ENCODE measurements at places on chromosomes 5 and 9.

GRCh38 chr5:124583469-124584350, 162.7 kb downstream of the ZNF608 start:
- DNase-seq: no peak

DNA sequence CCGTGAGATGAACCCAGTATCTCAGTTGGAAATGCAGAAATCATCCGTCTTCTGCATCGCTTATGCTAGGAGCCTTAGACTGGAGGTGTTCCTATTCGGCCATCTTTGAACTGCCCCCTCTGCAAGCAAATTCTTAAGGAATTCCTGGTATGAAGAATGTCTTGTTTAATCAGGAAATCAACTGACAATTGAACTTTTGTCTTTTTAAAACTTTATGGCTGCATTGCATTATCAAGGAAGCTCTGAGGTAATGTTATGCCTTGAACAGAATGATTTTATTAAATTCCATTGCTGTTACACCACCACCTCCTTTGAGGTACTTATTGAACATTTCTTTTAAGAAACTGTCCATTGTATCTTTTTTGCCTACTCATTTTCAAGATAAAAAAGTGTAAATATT, 1915.7 kb upstream of the CDH9 start:
- no peak for DNase-seq

- DNase-seq: no peak
These were observed 180.0 kb downstream of the KIF4B start for GRCh38 chr5:155193483-155194107.

GRCh38 chr9:3929345-3930047, 370.4 kb downstream of the GLIS3 start:
- DNase-seq: no peak

GRCh38 chr5:140112685-140113179, 1.2 kb upstream of the PURA start:
- no peak for DNase-seq

GRCh38 chr5:82849885-82850284, 227.3 kb downstream of the TMEM167A start:
- no peak for DNase-seq

- no peak for DNase-seq
These were observed 15.9 kb upstream of the RPL26L1 start for GRCh38 chr5:172943283-172943841.

GRCh38 chr5:157137691-157138090, 5.0 kb downstream of the MED7 start:
- no peak for DNase-seq

DNA sequence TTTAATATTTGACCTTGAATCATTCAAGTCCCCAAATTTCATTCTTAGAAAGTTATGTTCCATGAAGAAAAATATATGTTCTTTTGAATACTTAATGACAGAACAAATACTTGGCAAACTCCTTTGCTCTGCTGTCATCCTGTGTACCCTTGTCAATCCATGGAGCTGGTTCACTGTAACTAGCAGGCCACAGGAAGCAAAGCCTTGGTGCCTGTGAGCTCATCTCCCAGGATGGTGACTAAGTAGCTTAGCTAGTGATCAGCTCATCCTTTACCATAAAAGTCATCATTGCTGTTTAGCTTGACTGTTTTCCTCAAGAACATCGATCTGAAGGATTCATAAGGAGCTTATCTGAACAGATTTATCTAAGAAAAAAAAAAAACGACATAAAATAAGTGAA, 65.4 kb downstream of the WDR41 start:
- DNase-seq: no peak

GRCh38 chr5:98368141-98368540, 405.3 kb upstream of the RGMB start:
- DNase-seq: no peak

DNA sequence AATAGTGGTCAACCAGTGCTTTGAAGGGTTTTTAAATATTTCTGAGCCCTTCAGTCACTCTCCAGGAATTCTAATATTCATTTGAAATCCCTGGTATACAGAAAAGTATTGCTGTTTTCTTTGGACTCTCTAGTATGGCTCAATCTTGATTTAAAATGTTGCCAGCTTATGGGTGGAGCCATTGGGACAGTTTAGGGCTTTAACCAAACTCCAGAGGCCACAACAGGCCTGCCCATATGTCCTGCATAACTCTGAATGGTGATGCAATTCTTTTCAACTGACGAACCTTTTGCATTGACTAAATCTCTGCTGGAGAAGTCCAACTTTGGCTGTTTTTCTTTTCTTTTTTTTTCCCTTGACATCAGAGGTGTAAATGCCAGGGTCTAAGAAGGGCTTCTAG, 10.3 kb upstream of the ANKHD1 start:
- no peak for DNase-seq

GRCh38 chr5:158064334-158065123, 205.6 kb upstream of the CLINT1 start:
- DNase-seq: no peak

- no peak for DNase-seq
These were observed 267.1 kb downstream of the SPATA31D1 start for GRCh38 chr9:82255481-82256176.

GRCh38 chr9:15786616-15787015, 233.8 kb downstream of the CCDC171 start:
- DNase-seq: no peak

DNA sequence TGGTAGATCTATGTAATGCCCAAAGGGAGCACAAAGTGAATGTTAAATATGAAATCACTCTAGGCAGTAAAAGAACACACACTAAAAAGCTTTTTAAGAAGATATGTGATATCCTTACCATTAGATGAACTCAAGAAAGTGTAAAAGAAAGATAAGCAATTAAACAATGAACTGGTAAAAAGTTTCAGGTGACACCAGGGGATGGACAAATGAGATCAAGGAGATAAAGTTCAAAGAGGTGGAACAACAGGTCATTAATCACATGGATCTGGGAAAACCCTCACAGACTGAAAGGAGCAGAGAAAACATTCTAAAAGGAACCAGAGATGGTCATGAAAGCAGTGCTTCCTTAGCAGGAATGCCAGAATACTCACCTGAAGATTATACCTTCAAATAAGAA, 40.7 kb downstream of the LHFPL2 start:
- DNase-seq: no peak

DNA sequence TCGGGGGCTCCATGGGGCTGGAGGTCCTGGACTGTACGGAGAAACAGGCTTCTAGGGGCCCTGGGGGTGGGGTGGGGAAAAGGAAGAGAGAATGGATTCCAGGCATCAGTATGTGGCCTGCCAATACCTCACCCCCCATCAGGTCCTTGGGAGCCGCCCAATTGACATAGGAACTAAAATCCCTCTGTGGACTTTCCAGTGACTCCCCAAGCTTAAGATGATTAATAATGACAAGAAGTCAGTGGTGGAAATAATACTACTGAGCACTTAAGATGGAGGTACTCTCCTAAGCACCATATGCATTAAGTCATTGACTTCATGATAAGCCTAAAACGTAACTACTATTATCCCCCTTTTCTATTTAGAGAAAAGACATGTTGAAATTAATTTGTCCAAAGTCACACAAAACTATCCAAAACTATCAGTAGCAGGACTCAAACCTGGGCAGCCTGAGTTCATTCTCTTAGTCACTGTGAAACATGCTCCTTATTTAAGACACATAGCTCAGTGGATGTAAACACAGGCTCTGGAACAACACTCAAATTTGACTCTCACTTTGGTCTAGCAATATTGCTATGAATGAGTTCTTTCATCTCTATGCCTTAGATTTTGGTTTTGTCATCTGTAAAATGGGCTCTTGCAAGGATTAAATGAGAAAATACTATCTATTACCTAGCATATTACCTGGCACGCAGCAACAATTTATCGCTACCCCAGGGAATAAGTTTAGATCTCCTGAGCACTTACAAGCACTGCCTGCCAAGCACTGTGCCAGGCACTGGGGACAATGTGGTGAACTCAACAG, 9.5 kb downstream of the SPRY4 start:
- no peak for DNase-seq

- no peak for DNase-seq
These were observed 5.5 kb upstream of the DBN1 start for GRCh38 chr5:177478711-177479646.

GRCh38 chr9:76521244-76521681, 62.3 kb downstream of the GCNT1 start:
- no peak for DNase-seq

- DNase-seq: no peak
These were observed 65.2 kb upstream of the UBAC1 start for GRCh38 chr9:136026266-136026942.

GRCh38 chr5:81242906-81243436, 9.8 kb downstream of the CKMT2 start:
- DNase-seq: no peak

GRCh38 chr5:134018154-134018985, 13.6 kb upstream of the VDAC1 start:
- DNase-seq: no peak

DNA sequence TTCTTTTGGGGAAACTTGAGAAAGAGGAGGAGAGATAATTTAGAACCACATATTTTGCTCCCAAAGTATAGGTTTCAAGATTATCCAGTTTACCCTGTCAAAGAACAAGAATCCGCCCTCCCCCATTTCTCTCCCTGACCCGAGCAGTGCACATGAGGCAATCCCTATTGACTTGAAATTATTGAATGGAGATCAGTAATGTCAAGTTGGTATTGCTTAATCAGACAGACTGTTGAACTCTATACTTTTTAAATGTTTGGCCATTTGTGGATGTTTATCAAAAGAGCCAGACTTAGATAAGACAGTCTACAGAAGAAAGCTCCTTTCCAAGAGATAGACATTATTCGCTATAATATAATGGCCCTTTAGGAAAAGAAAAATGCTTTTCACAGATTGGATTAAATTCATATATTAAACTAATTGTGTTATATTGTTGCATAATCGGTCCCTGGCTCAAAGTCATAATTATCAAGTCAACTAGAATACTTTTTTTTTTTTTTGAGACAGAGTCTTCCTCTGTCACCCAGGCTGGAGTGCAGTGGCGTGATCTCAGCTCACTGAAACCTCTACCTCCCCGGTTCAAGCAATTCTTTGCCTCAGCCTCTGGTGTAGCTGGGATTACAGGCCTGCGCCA, 5.3 kb downstream of the SLC25A25 start:
- no peak for DNase-seq

GRCh38 chr5:30561771-30562170, 631.7 kb upstream of the CDH6 start:
- DNase-seq: no peak

GRCh38 chr5:131525805-131526204, 109.2 kb downstream of the RAPGEF6 start:
- DNase-seq: no peak

GRCh38 chr5:76816110-76816831, 2.6 kb upstream of the F2RL1 start:
- no peak for DNase-seq

DNA sequence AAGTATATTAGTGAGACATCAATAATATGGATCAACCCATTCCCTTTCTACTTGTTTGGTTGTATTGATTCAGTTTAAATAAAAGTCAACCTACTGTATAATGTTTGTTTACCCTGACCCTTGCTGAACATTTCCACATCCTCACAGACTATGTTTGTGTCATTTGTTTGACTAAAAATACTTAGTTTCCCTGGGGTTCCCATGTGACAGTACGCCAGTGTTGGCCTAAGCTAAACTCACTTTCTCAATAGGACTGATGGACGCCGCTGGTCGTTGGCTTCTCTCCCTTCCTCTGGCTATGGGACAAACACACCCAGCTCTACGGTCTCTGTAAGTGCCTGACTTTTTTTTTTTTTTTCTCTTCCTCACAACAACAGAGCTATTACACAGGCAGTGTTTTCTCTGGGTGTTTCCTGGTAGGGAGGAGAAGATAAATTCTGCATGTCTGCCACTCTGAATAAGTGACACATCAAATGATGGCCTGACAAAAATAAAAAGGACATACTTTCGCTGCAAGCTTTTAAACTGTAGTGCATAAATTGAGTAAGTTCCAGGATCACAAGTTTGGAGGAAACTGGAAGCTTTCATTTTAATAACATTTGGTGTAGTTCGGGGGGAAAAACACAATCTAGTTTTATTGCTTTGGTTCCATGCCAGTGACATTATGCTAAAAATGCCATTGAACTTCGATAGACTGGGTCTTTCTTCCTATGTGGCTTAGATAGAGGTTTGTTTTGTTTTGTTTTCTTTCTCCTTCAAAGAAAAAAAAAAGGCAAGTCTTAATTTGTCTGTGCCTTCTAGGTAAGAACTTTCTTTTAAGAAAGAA, 101.0 kb downstream of the CD180 start:
- no peak for DNase-seq

GRCh38 chr9:17013010-17013409, 121.8 kb upstream of the CNTLN start:
- DNase-seq: no peak

DNA sequence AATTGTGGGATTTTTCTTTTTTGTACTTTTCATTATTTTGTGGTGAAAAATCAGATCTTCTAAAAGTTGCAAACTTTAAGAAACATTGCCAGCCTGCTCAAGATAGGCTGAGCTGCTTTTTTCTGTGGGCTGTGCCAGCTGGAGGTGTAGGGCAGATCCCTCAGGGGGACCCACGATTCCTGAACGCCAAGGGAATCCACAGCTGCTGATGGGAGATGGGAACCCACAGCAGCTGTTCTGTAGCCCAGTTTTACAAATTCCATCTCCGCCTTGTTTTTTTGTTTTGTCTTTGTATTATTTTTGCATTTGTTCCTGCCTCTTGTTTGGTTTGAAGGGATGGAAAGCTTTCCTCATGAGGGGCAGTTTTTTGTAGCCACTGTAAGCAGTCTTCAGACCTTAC, 91.0 kb downstream of the WWC1 start:
- no peak for DNase-seq

DNA sequence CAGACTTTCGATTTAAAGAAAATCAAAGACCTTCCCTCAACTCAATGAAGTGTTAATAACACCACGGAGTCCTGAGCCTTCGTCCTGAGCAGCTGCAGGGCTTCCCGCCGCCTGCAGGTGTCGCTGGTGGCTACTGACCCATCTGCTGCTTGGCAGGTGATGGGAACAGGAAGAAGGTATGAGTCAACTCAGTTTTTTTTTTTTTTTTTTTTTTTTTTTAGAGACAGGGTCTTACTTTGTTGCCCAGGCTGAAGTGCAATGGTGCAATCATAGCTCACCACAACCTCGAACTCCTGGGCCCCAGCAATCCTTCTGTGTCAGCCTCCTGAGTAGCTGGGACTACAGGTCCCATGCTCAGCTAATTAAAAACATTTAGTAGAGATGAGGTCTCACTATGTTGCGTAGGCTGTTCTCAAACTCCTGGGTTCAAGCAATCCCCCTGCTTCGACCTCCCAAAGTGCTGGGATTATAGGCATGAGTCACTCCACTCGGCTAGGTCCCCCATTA, 185.7 kb upstream of the IL12B start:
- peak; percentile 64 for DNase-seq

GRCh38 chr9:107260437-107261081, 22.5 kb upstream of the RAD23B start:
- no peak for DNase-seq

- DNase-seq: no peak
These were observed 29.3 kb downstream of the MARVELD2 start for GRCh38 chr5:69444127-69444754.

- DNase-seq: no peak
These were observed 5.0 kb upstream of the EBF1 start for GRCh38 chr5:159104759-159105144.
